ENCODE measurements at places on chromosomes 4 and X.

- no peak for DNase-seq
Observed at GRCh38 chr4:130068072-130068471, 972.1 kb downstream of the C4orf33 start.

DNA sequence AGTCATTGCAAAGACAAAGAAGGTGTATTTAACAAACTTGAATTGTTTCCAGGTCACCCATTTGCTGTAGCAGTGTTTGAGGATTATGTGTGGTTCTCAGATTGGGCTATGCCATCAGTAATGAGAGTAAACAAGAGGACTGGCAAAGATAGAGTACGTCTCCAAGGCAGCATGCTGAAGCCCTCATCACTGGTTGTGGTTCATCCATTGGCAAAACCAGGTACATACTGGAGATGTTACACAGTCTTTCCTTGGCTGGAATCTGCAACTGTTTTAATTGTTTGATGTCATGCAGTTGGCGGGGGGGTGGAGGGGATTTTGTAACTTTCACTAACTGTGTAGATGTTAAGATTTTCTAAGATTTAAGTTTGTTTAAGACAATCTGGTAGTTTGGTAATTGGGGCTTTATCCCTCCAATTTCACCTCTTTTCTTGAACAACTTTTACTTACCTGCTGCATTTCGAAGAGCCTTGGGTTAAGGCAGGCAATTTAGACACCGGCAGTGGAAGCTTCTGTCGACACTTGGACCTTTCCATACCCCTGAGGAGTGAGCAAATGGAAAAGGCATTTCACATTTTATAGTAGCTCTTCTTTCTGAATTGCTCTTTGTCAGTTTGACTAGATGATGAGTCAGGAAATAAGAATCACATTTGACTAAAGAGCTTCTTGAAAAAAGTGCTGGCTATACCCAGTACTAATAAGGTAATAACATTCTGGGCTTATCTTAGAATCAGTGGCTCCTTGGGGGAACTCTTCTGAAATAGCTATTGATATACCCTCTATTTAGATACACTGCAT lies 67.4 kb downstream of the EGF start:
- no peak for DNase-seq

DNA sequence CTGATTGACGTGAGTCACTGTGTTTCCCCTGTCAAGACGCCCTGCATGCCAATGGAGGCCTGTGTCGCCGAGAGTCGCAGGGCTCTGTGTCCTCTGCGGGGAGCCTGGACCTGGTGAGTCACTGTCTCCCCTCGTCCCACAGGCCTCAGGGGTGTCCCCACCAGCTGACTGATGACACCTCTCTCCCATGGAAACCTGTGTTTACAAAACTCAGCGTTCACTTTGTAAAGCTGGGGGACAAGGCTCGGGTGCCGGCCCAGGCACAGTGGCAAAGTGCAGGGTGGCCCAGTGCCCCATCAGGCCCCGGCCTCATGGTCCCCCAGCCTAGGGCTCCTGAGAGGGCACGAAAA lies 21.2 kb upstream of the HGFAC start:
- DNase-seq: peak; percentile 7

- no peak for DNase-seq
Observed at GRCh38 chr4:55169352-55169961, 44.1 kb upstream of the KDR start.

- DNase-seq: no peak
Observed at GRCh38 chr4:77110730-77111129, 34.9 kb upstream of the CCNI start.

GRCh38 chrX:22686138-22686541 lies 313.6 kb upstream of the DDX53 start:
- peak; percentile 11 for DNase-seq

DNA sequence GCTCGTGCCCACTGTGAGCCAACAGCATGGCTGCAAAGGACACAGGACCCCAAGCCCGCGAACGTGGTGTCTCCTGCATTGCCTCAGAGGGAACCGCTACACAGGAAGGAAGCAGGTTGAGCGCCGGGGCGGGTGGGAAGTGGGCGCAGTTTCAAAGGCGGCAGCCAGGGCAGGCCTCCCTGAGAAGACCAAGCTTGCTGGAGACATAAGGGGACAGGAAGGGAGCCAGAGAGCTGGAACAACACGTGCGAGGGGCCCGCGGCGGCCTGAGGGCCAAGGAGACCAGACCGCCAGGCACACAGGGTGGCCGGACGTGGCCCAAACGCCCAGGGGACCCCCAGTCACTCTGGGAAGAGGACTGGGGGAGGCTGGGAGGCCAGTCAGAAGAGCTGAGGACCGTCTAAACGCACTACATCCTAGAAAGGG lies 32.0 kb downstream of the CTBP1 start:
- no peak for DNase-seq

- DNase-seq: peak; percentile 26
Observed at GRCh38 chrX:54785901-54786300, 12.2 kb downstream of the ITIH6 start.

DNA sequence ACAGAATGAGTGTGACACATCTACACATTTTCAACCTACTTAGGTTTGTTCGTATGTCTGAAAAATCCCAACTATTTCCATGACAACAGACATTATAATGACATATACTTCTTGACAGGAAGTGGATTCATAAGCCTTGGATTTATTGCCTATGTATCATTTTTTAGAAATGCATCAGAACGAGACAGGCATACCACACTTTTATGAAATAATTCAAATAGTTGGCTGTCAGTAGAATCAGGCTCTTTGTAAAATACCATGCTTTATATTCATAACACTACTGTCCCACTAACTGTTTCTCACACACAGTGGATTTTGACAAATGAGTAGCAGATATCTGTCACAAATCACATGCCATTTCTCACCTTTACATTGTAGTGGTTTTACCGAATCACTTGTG lies 173.2 kb downstream of the BEND2 start:
- DNase-seq: no peak

DNA sequence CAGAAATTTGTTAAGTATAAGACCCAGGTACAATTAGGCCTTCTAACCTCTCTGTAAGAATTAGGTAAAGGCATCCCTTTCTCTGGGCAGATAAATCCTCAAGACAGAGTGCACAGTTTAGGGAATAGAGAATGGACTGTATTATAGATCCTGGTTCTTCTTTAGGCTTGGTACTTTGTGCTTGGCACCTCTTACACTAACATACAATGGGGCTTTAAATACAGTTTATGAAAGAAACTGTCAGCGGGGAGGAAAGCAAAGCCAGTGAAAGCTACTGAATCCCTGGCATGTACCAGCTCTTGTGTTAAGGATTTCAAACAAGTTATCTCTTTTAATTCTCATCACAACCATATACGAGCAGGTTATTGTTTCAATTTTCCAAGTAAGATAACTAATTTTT lies 1350.0 kb downstream of the ADGRL3 start:
- no peak for DNase-seq

DNA sequence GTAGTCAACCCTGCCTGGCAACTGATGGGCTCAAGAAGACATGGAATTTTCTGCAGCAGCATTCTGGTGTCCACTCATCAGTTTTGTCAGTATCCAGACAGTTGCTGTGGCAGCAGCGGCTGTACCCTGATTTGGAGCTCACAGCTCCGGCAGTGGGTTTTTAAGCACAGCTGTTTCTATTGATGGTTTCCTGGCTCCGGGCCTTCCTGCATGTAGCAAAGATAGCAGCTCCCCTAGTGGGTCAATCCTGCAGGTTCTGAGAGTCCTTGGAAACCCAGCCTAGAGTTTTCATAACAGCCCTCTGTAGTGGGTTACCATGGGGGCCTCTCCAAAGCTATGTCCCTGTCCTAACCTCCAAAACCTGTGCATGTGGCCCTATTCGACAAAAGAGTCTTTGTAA lies 84.0 kb upstream of the ATP6AP2 start:
- peak; percentile 14 for DNase-seq

GRCh38 chrX:149458586-149458985 lies 46.5 kb downstream of the IDS start:
- no peak for DNase-seq

- DNase-seq: no peak
Observed at GRCh38 chr4:61254406-61254805, 54.3 kb downstream of the ADGRL3 start.

DNA sequence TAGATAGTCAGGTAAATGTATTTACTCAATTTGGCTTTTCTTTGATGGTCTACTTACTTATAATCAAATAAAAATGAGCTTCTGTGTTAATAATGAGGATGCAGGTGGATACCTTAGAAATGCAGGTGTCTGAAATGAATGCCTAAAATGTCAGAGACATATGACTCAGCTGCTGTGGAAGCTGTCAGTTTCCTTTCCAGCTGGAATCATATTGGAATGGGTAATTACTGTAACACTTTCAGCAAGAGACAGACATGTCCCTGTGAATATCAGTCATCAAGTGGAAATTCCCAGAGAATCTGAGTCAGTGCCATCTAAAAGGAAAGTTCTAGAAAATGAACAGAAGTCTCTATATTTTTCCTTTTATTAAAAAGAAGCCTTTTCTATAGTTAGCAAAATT lies 783.0 kb upstream of the AADAT start:
- DNase-seq: no peak

GRCh38 chrX:40368611-40369061 lies 212.1 kb upstream of the ATP6AP2 start:
- DNase-seq: no peak

- DNase-seq: no peak
Observed at GRCh38 chr4:136283977-136284376, 1248.3 kb downstream of the PCDH18 start.

DNA sequence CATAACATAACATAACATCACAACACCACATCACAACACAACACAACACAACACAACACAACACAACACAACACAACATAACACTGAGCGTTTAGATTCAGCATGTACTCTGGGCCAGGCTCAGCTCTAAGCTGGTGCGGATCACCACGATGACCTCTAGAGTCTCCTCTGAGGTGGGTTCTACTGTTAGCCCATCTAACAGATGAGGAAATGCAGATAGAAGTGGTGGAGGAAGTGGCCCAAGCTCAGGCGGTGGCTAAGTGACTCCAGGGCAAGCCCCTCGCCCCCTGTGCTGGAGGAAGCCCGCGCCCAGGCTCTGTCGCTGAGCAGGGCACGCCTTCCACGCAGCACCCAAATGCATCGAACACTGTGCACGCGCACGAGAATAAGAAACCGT lies 45.3 kb upstream of the CDKN2AIP start:
- DNase-seq: no peak

DNA sequence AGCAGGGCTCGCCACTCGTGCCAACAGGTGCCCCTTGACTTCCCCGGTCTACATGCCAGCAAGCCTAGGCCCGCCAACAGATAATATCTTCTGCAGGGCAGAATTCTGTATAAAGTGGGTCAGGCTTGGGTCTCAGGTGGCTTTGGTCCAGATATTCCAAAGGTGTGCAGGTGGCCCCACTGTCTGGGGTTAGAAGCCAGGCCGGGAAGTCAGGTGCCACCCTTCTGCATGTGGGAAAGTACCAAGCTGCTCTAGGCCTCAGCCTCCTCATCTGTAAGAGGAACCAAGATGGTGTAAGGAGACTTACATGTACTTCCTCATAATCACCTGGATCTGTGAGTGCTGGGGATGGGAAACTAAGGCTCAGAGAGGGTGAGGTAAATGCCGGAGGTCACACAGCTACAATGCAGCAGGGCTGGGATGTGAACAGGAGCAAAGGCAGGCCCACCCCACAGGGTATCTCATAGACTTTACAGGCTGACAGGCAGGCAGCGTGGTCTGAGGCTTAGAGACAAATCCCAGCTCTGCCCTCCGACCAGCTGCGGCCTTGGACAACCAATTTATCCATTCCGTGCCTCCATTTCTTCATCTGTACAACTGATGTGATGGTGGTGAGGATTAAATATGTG lies 35.9 kb downstream of the WDR1 start:
- peak; percentile 5 for DNase-seq

DNA sequence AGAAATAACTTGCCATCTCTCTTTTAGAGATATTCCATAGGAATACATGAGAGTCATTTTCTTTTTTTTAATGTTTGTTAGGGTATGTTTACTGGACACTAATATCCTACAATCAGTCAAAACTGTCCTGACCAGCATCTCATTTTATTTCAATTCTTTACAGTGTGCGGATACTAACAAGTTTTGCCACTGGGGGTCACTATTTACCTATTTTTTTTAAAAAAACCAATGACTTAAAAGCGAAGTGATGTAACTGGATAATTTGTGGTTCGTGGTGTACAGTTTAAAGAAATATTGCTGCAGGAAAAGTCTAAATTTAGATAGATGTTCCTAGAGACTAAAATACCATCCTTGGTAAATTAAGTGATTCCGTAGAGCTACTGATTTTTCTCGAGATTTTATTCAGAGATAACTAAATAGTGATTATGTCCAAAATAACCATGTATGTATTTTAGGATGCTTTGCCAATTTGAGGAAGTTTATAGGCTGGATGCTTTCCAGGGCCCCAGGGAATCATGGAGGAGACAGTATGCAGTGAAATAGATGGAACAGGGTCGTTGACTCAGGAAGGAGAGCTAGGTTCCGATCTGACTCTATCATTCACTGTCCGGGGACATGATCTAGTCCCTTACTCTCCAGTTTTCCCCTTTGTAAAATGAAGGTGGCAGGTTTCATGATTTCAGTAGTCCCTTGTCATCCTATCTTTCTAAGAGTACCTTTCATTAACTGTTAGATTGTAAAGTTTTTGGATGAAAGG lies 34.0 kb upstream of the GNPDA2 start:
- DNase-seq: no peak

- no peak for DNase-seq
Observed at GRCh38 chrX:153565996-153566580, 32.9 kb downstream of the CCNQ start.

DNA sequence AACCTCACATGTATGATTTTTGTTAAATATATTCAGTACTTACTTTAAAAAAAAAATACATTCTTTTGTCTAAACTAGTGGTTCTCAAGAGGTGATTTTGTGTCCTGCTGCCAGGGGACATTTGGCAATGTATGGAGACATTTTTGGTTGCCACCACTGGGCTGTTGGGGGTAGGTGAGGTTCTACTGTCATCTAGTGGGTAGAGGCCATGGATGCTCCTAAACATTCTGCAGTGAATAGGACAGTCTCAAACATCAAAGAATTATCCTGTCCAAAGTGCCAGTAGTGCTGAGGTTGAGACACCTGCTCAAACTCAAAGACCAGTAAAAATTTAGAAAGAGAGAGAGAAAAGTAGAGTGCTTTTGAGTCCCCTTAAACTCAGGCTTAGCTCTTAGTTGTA lies 32.9 kb upstream of the PGM2 start:
- no peak for DNase-seq

DNA sequence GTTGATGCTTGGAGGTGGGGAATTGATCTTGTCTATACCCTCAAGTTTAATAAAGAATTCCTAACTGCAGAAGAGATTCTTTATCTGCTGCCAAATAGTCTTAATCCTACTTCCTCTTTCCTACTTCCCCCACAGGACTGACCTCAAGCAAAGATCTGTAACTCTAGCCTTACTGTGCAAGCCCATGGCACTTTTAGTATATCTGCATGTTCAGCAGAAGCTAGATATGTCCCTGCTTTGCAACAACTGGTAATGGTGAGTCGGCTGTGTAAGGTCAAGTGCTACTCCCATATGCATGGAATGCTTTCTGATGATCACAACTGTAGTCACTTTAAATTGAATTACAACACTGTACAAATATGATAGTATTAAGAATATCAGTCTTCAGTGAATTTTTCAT lies 26.3 kb upstream of the PDS5A start:
- DNase-seq: no peak

- DNase-seq: no peak
Observed at GRCh38 chrX:21176921-21177571, 197.2 kb upstream of the CNKSR2 start.

Data from glutamatergic neuron (in vitro differentiated cells).